ENCODE measurements at places on chromosomes 2 and 18. TPM values are rescaled to one million over a fixed set of nuclear protein-coding genes. Genes with fewer than 3 reads are reported as not detected.

DNA sequence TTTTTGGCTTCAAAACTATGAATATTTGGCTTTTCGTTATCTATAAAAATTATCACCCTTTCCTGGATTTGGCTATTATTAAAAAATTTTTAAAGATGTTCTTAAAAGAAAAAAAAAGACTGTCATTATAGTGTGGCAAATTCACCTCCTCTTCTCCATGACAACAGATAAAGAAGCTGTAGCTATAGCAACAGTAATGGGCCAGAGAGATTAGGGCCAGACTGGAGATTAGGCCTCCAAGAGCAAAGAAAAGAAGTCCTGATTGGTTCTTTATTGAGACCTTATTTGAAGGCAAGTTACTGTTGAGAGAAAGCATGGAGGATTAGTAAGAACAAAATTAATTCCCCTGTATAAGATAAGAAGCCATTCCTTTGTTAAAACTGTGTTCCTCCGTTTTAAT lies 812.5 kb downstream of the DCC start:
- H3K27me3 ChIP-seq = no peaks in the 10 kb centered on the region
- H3K4me3 ChIP-seq = no peak overlapping the region
- no peaks in the 10 kb centered on the region for H3K4me1 ChIP-seq
- DNase-seq = no peak
- no peaks in the 10 kb centered on the region for H3K36me3 ChIP-seq

DNA sequence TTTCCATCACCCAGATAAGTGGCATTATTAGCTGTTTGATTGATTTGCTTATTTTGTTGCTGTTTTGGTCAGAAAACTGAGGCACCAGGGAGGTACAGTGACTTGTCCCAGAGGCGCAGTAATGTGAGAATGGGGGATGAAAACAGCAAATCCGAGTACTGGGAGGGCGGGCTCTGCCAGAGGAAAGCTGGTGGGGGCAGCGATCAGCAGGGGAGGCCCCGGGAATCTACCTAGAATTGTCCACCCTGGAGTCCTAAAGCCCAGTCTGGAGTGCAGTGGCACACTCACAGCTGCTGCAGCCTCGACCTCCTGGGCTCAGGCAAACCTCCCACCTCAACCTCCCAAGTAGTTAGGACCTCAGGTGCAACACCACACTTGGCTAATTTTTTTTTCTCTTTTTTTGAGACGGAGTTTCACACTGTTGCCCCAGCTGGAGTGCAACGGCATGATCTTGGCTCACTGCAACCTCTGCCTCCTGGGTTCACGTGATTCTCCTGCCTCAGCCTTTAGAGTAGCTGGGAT lies 17.0 kb upstream of the PTMA start:
- H3K27ac ChIP-seq = no peak overlapping the region
- H3K36me3 ChIP-seq = no peaks in the 10 kb centered on the region
- no peak for DNase-seq
- H3K27me3 ChIP-seq = no peaks in the 10 kb centered on the region
- no peaks in the 10 kb centered on the region for H3K4me1 ChIP-seq

DNA sequence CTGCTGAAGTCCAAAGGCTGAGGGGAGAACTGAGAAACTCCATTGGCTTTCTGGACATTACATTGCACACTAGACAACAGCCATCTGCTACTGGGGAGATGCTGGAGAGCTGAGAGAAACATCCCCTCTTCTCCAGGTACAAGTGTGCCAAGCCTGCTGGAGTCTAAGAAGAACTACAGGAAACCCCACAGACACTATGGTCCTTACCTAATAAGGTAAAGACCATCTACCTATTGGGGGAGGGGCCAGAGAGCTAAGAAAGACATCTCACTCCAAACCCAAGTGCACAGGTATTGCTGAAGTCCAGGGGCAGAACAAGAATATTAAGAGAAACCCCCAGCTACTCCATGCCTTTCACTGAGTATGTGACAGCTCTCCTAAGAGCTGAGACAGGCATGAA lies 338.7 kb upstream of the NCKAP5 start:
- H3K4me1 ChIP-seq = no peaks in the 10 kb centered on the region
- no peak for DNase-seq
- no peaks in the 10 kb centered on the region for H3K36me3 ChIP-seq
- no peak overlapping the region for H3K4me3 ChIP-seq
- H3K27ac ChIP-seq = no peak overlapping the region

DNA sequence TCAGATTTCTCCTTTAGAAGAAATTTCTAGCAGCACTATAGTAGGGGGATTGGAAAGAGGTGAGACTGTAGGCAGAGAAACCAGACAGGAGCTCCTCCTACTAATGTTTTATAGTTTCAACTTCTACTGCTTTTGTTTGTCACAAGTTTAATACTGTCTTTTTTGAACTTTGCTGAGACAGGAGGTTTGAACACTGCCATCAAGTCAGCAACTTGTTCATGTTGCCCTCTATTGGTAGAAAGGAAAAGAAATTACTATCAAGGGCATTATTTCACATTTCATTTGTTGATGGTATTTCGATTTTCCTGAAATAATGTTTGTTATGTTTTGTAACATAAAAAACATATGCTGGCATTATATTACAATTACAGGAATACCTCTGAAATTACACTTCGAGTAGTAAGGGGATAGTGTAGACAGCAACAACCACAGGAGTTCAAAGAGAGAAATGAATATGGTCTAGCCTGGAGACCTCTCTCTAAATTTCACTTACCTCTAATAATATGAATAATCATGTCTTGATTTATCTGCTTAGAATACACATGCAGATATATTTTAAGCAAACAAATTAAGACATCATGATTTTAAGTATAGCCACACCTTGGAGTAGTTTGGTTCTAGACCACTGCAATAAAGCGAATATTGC lies 12.4 kb upstream of the CCDC88A start:
- no peak overlapping the region for H3K27ac ChIP-seq
- no peak for DNase-seq
- no peak overlapping the region for H3K4me3 ChIP-seq
- H3K4me1 ChIP-seq = no peaks in the 10 kb centered on the region
- no peaks in the 10 kb centered on the region for H3K27me3 ChIP-seq

DNA sequence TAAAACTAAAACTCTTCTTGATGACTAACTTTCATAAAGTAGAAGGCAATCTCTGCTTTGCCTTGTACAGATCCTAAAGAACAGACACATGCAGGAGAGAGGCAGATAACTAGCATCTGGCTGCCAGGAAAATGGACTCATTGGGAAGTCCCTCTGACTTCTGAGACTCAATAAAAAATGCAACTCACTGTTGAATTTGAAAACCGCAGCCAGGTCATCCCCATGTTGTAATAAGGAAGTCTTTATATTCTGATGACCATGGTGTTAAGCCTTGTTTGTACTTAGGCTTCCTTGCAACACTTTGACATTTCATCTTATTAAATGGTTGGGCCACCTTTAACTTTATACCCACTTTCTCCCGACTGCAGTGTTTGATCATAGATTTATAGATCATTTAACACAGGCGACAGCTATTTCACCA lies 375.1 kb upstream of the KCNH7 start:
- no peaks in the 10 kb centered on the region for H3K4me1 ChIP-seq
- H3K27ac ChIP-seq = no peak overlapping the region
- H3K27me3 ChIP-seq = no peaks in the 10 kb centered on the region

DNA sequence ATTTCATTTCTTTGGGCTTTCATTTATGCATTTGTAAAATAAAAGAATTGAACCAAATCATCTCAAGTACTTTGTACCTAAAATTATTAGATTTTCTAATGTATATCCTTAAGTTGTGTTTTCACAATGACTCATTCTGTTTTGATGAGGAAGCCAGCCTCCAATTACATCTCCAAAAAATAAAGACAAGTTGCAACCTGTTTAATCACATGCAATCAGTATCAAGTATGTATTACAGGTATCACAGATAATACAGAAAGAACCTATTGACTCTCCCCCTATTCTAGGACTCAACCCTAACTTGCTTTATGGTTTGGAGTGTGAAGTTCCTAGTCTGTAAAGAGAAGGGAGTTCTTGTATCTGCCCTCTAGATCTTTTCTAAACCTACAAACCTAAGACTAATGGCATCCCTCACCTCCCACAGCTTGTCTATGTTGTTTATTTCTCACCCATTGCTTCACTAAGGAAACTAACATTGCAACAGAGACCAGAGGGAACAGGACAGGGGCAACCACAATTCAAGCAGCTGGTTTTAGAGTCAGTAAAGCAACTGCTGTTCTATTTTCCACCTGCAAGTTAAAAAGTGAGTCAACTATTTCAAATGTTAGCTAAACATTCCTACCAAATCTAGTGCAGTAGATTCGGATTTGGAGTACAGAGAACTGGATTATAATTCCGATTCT lies 141.1 kb upstream of the ETAA1 start:
- no peaks in the 10 kb centered on the region for H3K36me3 ChIP-seq
- no peaks in the 10 kb centered on the region for H3K27me3 ChIP-seq
- H3K27ac ChIP-seq = no peak overlapping the region
- peaks cover 3% of the 10 kb centered on the region for H3K4me1 ChIP-seq
- DNase-seq = no peak

DNA sequence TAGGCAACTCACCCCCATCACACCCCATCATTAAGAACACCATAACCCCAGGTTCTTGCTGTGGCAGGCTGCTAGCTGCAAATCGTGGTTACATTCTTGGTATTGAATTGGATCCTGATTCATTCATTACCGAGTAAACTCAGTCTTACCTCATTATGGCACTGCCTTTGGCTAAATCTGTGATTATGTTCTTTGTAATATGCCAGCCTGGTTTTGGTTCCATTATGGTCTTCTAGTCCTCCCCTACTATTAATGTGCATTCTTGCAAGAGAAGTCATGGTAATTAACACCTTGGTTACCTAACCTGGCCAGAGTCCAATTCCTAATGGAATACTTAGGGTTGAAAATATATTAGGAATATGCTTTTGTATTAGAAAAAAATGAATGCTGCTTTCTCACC lies 258.9 kb upstream of the APCDD1 start:
- no peaks in the 10 kb centered on the region for H3K36me3 ChIP-seq
- H3K27me3 ChIP-seq = no peaks in the 10 kb centered on the region
- no peak overlapping the region for H3K4me3 ChIP-seq

DNA sequence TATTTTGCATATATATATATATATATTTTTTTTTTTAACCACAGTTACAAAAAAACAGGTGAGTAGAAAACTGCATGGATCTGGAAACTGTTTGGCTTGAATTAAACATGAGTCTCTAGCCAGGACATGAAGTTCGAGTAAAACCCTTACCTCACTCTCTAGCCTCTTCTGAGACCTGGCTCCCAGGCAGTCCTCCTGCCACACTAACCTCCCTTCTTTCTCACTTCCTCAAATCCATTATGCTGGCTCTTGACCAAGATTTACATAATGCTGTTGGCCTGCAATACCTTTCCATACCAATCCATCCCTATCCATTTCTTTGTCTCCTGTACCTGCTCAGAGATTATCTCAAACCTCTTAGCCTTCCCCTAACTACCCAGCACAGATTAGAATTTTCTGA lies 34.0 kb downstream of the PIGN start:
- H3K36me3 ChIP-seq = no peaks in the 10 kb centered on the region
- H3K27ac ChIP-seq = no peak overlapping the region
- H3K4me1 ChIP-seq = no peaks in the 10 kb centered on the region
- no peaks in the 10 kb centered on the region for H3K27me3 ChIP-seq
- DNase-seq = no peak

GRCh38 chr2:64941801-64942200 lies 47.4 kb upstream of the SLC1A4 start:
- no peaks in the 10 kb centered on the region for H3K36me3 ChIP-seq
- H3K4me1 ChIP-seq = peaks cover 2% of the 10 kb centered on the region
- H3K27ac ChIP-seq = no peak overlapping the region
- no peak overlapping the region for H3K4me3 ChIP-seq
- H3K27me3 ChIP-seq = no peaks in the 10 kb centered on the region
- no peak for DNase-seq

DNA sequence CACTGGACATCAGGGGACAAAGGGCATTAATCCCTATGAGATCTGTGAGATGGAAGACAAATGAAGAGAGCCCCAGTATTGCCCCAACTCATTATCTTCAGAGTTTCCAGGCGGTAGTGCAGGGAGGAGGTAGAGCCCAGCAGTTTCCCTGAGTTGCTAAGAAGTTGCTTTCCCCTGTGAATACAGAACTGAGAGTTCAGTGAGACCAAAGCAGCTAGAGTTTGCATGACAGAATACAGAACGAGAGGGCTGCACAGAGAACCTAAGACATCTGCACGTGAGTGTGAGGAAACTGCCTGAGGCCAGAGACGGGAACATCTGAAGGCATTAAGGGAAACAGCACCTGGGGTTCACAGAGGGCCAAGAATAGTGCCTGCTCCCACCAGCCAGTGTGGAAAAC lies 18.1 kb upstream of the PGAP1 start:
- DNase-seq = no peak
- no peaks in the 10 kb centered on the region for H3K36me3 ChIP-seq

GRCh38 chr2:70922235-70923234 lies 13.2 kb upstream of the ATP6V1B1 start:
- H3K27ac ChIP-seq = no peak overlapping the region
- H3K4me1 ChIP-seq = peaks cover 1% of the 10 kb centered on the region
- no peaks in the 10 kb centered on the region for H3K36me3 ChIP-seq
- no peak overlapping the region for H3K4me3 ChIP-seq
- no peak for DNase-seq
- no peaks in the 10 kb centered on the region for H3K27me3 ChIP-seq

DNA sequence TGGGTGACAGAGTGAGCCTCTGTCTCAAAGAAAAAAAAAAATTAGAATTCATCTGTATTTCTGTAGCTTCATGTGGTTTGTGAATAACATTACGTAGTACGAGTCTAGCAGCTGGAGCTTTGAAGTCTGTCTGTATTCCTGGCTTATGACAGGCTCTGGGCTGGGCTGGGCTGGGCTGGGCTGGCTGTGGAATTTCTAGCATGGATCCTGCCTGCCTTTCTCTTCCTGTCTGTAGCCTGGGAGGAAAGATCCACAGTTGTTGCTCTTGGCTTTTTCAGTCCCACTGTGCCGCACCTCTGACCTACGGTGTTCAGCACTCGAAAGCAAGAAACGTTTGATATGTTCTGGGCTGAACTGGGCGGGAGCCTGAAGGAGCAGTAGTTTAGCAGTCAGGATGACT lies 55.4 kb downstream of the BOLA3 start:
- DNase-seq = no peak
- no peaks in the 10 kb centered on the region for H3K4me1 ChIP-seq
- no peaks in the 10 kb centered on the region for H3K36me3 ChIP-seq
- H3K27me3 ChIP-seq = no peaks in the 10 kb centered on the region

DNA sequence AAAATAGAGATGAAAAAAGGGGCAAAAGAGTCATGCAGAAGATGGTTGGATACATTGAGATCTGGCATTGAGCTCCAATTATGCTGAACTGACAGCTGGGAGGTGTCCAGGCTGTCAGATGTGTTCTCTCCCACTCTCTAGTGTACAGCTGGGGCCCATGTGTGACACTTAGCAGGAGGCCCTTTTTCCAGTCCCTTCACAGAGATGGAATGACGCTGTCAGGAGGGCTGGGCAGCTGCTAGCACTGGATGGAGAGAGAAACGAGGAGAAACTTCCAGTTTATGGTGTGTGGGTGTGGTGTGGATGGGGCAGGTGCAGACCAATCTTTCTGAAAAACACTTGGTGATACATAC lies 437.7 kb upstream of the HS6ST1 start:
- peaks cover 4% of the 10 kb centered on the region for H3K4me1 ChIP-seq
- H3K36me3 ChIP-seq = no peaks in the 10 kb centered on the region
- no peak overlapping the region for H3K27ac ChIP-seq
- no peak overlapping the region for H3K4me3 ChIP-seq
- no peak for DNase-seq

Gene KCNG2
- 0.20 TPM for total RNA-seq

Gene ELOA2
- total RNA-seq = not detected

Gene ARHGAP15
- 1.7 TPM for total RNA-seq

Gene PLEK
- total RNA-seq = 2.6 TPM

Gene TMEM182
- 1.6 TPM for total RNA-seq

Gene DPP10
- not detected for total RNA-seq

Gene COLEC12
- total RNA-seq = 0.78 TPM

Gene CTAGE1
- not detected for total RNA-seq

Gene UGT1A10
- not detected for total RNA-seq

Gene LRRC30
- total RNA-seq = not detected

Gene CNDP2
- 84.7 TPM for total RNA-seq
